PC-9 (cell line): ENCODE measurements at places on chromosomes 4 and X. TPM values are rescaled to one million over a fixed set of nuclear protein-coding genes. Genes with fewer than 3 reads are reported as not detected.
A peak's percentile ranks its signal among the peaks of the same experiment; 100 is the strongest.

- no peaks in the 10 kb centered on the region for H3K27me3 ChIP-seq
- no peak overlapping the region for H3K4me3 ChIP-seq
- H3K36me3 ChIP-seq, result no peaks in the 10 kb centered on the region
- H3K27ac ChIP-seq, result no peak overlapping the region
- no peaks in the 10 kb centered on the region for H3K4me1 ChIP-seq
These were observed 81.1 kb upstream of the NEIL3 start for GRCh38 chr4:177228599-177228998.

- H3K27ac ChIP-seq, result no peak overlapping the region
- no peaks in the 10 kb centered on the region for H3K4me1 ChIP-seq
- H3K27me3 ChIP-seq, result no peaks in the 10 kb centered on the region
- DNase-seq, result no peak
- no peak overlapping the region for H3K4me3 ChIP-seq
- H3K36me3 ChIP-seq, result no peaks in the 10 kb centered on the region
These were observed 350.8 kb downstream of the PDGFC start for GRCh38 chr4:156620786-156621185.

GRCh38 chr4:174859904-174860303 lies 30.9 kb upstream of the GLRA3 start:
- H3K4me1 ChIP-seq, result no peaks in the 10 kb centered on the region

DNA sequence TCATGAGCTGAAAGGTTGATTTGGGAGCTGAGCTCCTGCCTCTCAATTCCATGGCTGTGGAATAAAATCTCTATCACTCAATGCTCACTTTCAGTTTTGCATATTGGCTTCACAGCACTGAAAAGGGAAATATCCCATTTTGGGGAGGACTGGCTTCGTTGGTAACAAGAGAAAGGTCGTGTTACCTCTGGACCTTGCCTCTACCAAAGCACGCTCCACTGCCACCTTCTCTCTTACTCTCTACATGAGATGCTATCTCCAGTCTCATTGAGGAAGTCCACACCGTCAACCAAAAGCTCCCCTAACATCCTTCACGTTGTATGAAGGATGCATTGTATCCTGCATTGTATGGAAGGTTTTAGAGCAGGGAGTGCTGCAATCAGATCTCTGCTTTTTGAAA lies 195.0 kb upstream of the LDB2 start:
- no peaks in the 10 kb centered on the region for H3K4me1 ChIP-seq
- no peak overlapping the region for H3K27ac ChIP-seq
- no peak overlapping the region for H3K4me3 ChIP-seq
- H3K27me3 ChIP-seq, result no peaks in the 10 kb centered on the region
- no peaks in the 10 kb centered on the region for H3K36me3 ChIP-seq
- no peak for DNase-seq

DNA sequence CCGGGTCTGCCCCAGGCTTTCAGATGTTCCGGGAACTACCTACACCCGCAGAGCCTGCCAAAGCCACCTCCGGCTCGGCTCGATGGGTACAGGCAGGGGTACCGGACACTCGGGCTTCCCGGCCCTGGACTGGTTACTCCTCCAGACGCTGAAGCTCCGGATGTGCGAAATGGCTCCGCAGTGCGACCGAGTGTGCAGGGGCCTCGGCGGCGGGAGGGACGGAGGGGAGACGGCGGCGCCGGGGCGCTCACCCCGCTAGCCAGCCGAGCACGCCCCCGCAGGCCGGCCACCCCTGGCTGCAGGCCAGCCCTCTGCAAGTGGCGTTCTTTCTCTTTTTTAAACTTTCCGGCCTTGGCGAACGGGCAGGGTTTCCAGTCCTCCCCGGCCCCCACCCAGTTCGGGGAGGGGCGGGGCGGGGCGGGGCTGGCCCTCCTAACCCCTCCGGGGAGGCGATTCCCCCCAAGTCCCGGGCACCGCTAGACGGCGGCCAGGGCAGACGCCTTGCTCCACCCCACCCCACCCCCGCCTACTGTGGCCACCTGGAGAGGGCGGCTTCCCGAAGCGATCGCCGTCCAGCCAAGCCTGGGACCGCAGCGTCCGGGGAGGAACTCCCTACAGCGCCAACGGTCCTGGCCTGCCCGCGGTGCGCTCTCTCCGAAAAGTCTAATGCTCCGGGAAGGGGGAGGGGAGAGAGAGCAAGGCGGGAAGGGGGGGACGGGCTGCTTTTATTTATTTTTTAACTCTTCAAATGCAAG lies 7.5 kb downstream of the BCOR start:
- H3K36me3 ChIP-seq, result no peaks in the 10 kb centered on the region
- H3K4me3 ChIP-seq, result no peak overlapping the region
- H3K4me1 ChIP-seq, result no peaks in the 10 kb centered on the region

- no peaks in the 10 kb centered on the region for H3K27me3 ChIP-seq
- H3K27ac ChIP-seq, result no peak overlapping the region
- no peak overlapping the region for H3K4me3 ChIP-seq
- H3K36me3 ChIP-seq, result no peaks in the 10 kb centered on the region
- no peaks in the 10 kb centered on the region for H3K4me1 ChIP-seq
These were observed 338.8 kb downstream of the PPP3CA start for GRCh38 chr4:101008503-101008902.

- no peaks in the 10 kb centered on the region for H3K4me1 ChIP-seq
- H3K27me3 ChIP-seq, result no peaks in the 10 kb centered on the region
- no peak overlapping the region for H3K4me3 ChIP-seq
- DNase-seq, result peak; percentile 45
These were observed 182.6 kb downstream of the GABRB1 start for GRCh38 chr4:47213971-47214370.

DNA sequence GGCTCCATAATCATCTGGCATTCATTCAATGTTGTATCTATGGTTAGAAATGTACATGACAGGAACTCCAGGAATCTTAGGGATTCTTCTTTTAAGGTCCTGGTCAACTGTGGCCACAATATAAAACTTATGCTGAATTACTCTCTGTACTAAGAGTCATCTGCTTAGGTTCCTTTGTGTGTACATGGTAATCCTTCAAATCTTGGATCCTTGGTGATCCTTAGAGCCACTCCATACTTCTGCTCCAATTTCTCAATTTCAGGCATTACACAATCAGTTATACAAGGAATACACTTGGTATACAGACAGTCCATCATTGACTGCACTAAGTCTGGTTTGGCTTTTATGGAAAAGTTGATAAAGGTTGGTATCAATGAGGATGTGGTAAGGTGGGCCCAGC lies 5.8 kb downstream of the SRD5A3 start:
- no peak for DNase-seq
- H3K36me3 ChIP-seq, result no peaks in the 10 kb centered on the region
- no peaks in the 10 kb centered on the region for H3K27me3 ChIP-seq
- H3K27ac ChIP-seq, result no peak overlapping the region
- no peak overlapping the region for H3K4me3 ChIP-seq
- peaks cover 27% of the 10 kb centered on the region for H3K4me1 ChIP-seq

- H3K27ac ChIP-seq, result no peak overlapping the region
- no peak overlapping the region for H3K4me3 ChIP-seq
- H3K4me1 ChIP-seq, result no peaks in the 10 kb centered on the region
- no peak for DNase-seq
- H3K36me3 ChIP-seq, result no peaks in the 10 kb centered on the region
- H3K27me3 ChIP-seq, result no peaks in the 10 kb centered on the region
These were observed 312.8 kb downstream of the TENM3 start for GRCh38 chr4:182555997-182556418.

GRCh38 chrX:72609313-72609712 lies 36.7 kb upstream of the HDAC8 start:
- H3K4me3 ChIP-seq, result no peak overlapping the region
- H3K36me3 ChIP-seq, result no peaks in the 10 kb centered on the region
- DNase-seq, result no peak

- no peaks in the 10 kb centered on the region for H3K27me3 ChIP-seq
- no peak for DNase-seq
- no peak overlapping the region for H3K4me3 ChIP-seq
- H3K27ac ChIP-seq, result no peak overlapping the region
- no peaks in the 10 kb centered on the region for H3K36me3 ChIP-seq
These were observed 372.3 kb downstream of the SPOCK3 start for GRCh38 chr4:166862032-166862431.

GRCh38 chr4:142838778-142839177 lies 7.3 kb downstream of the INPP4B start:
- H3K27me3 ChIP-seq, result no peaks in the 10 kb centered on the region
- H3K36me3 ChIP-seq, result no peaks in the 10 kb centered on the region; the same call in 1 of the 2 replicates
- H3K4me1 ChIP-seq, result peaks cover 9% of the 10 kb centered on the region
- 0 out of 2 replicates have a peak overlapping the region, but pooled peaks have one; percentile 9 for H3K27ac ChIP-seq
- no peak overlapping the region for H3K4me3 ChIP-seq
- DNase-seq, result no peak

GRCh38 chrX:132092439-132093065 lies 35.3 kb downstream of the FRMD7 start:
- no peak overlapping the region for H3K27ac ChIP-seq
- no peaks in the 10 kb centered on the region for H3K27me3 ChIP-seq
- no peak overlapping the region for H3K4me3 ChIP-seq
- peak; percentile 58 for DNase-seq
- H3K36me3 ChIP-seq, result no peaks in the 10 kb centered on the region

DNA sequence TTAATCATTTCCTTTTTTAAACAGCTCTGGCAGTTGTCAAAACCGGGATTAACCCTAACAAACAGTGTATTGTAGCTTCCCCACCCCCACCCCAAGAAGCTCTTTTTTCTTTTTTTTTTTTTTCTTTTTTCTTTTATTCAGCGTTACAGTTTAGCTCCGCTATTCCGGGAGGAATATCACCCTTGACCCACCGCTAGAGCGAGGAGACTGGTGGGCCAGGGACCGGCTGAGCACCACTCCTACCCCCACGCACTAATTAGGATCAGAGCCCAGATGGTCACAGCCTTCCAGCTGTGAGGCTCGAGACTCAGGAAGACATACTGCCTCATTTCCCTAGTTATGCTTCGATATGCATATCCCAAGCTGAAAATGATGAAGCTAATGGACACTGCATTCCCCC lies 2.0 kb downstream of the PARM1 start:
- no peaks in the 10 kb centered on the region for H3K36me3 ChIP-seq
- DNase-seq, result no peak
- peak overlapping the region; percentile 77 for H3K4me3 ChIP-seq
- H3K27me3 ChIP-seq, result no peaks in the 10 kb centered on the region
- H3K27ac ChIP-seq, result no peak overlapping the region
- H3K4me1 ChIP-seq, result no peaks in the 10 kb centered on the region

- no peak overlapping the region for H3K27ac ChIP-seq
- no peaks in the 10 kb centered on the region for H3K36me3 ChIP-seq
- no peak overlapping the region for H3K4me3 ChIP-seq
- no peak for DNase-seq
These were observed 252.0 kb upstream of the PPARGC1A start for GRCh38 chr4:24141836-24142235.

- H3K27me3 ChIP-seq, result no peaks in the 10 kb centered on the region
- H3K36me3 ChIP-seq, result no peaks in the 10 kb centered on the region
- no peak overlapping the region for H3K27ac ChIP-seq
- no peak overlapping the region for H3K4me3 ChIP-seq
- DNase-seq, result no peak
These were observed 77.9 kb upstream of the AADAT start for GRCh38 chr4:170167678-170168077.

- H3K27ac ChIP-seq, result no peak overlapping the region
- no peak overlapping the region for H3K4me3 ChIP-seq
- H3K36me3 ChIP-seq, result no peaks in the 10 kb centered on the region
- no peak for DNase-seq
These were observed 142.3 kb downstream of the INPP4B start for GRCh38 chr4:142703694-142704309.

DNA sequence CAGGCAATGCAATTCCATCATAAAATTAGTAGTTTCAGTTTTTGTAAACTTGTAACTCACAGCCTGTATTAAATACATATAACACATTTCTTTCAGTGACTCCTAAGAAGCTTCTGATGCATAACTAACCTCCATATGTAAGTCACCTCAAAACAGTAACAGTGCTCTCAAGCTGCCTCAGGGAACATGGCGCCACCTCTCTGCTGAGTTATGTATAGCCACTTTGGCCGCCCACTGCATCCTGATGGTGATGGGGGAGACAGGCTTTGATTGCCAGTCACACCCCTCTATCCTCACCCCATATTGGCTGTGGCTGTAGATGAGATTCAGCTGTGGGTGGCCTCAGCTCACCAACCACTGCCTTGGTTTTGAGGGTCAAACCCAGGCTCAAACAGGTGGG lies 54.3 kb downstream of the LRBA start:
- H3K27ac ChIP-seq, result no peak overlapping the region
- H3K4me1 ChIP-seq, result no peaks in the 10 kb centered on the region
- H3K36me3 ChIP-seq, result no peaks in the 10 kb centered on the region
- no peaks in the 10 kb centered on the region for H3K27me3 ChIP-seq

DNA sequence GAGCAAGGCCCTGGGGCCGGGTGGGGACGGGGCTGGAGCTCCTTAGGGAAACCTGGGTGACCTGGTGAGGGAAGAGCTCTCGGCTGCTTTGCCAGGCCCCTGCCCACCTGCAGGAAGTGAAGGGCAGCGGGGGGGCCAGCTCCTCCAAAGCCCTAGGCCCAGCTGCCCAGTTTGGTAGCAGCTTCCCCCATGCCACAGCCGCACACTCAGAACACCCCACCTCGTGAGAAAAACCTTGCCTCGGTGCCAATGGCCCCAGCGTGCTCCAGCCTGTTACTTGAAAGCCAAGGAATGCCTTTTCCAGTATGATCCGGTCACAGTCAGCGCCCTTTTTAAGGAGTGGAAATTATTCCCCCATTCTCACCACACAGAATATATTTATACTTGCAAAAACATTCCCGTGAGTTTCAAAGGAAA lies 38.3 kb downstream of the ACOX3 start:
- no peaks in the 10 kb centered on the region for H3K36me3 ChIP-seq
- no peak overlapping the region for H3K4me3 ChIP-seq
- no peaks in the 10 kb centered on the region for H3K4me1 ChIP-seq
- H3K27me3 ChIP-seq, result no peaks in the 10 kb centered on the region

DNA sequence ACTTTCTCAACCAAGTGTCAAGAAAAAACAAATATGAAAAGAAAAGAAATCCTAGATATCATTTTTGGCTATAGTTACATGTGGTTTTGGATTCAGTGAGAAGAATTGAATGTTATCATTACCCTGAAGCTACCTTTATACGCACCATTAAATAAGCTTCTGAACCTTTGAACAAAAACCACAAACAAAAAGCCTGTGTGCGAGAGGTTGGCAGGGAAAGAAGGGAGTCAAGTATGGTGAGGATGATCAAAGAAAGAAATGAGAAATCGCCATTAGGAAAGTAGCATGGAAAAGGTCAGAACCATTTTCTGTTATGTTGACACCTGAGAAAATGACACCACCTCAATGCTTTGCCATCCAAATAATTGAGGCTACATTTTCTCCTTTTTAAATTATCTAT lies 1.2 kb upstream of the SLC7A11 start:
- no peak for DNase-seq
- H3K27me3 ChIP-seq, result no peaks in the 10 kb centered on the region
- peak overlapping the region; percentile 64; the same call in 1 of the 2 replicates for H3K4me3 ChIP-seq
- peak overlapping the region; percentile 100 for H3K27ac ChIP-seq
- H3K36me3 ChIP-seq, result peaks cover 14% of the 10 kb centered on the region
- H3K4me1 ChIP-seq, result peaks cover 18% of the 10 kb centered on the region

GRCh38 chr4:20252656-20253282 lies 1.1 kb downstream of the SLIT2 start:
- H3K36me3 ChIP-seq, result no peaks in the 10 kb centered on the region
- peak overlapping the region; percentile 50; the same call in 1 of the 2 replicates for H3K4me3 ChIP-seq
- peak; percentile 20 for DNase-seq
- no peak overlapping the region for H3K27ac ChIP-seq
- no peaks in the 10 kb centered on the region for H3K4me1 ChIP-seq

The ZNF157 gene
- not detected in 2 replicates for total RNA-seq

The TMEM156 gene
- total RNA-seq, result 20.1 and 29.3 TPM in 2 replicates

The PFKFB1 gene
- 0.63 and 0.74 TPM in 2 replicates for total RNA-seq

The PAGE2B gene
- total RNA-seq, result not detected in 2 replicates

The RAB9B gene
- not detected in 2 replicates for total RNA-seq

The COX7B gene
- total RNA-seq, result 273 and 356 TPM in 2 replicates

The MAOA gene
- 5.0 and 7.4 TPM in 2 replicates for total RNA-seq

The LRCH2 gene
- not detected in 2 replicates for total RNA-seq

The CSN1S1 gene
- total RNA-seq, result not detected in 2 replicates

The UGT2A3 gene
- not detected in 2 replicates for total RNA-seq

The EREG gene
- total RNA-seq, result 0.46 and 0.58 TPM in 2 replicates

The TRIM60 gene
- total RNA-seq, result not detected in 2 replicates

The IL13RA2 gene
- not detected in 2 replicates for total RNA-seq

The HOPX gene
- 0.98 and 1.0 TPM in 2 replicates for total RNA-seq
